ENCODE measurements at places on chromosomes 16 and 17. TPM values are rescaled to one million over a fixed set of nuclear protein-coding genes. Genes with fewer than 3 reads are reported as not detected.

DNA sequence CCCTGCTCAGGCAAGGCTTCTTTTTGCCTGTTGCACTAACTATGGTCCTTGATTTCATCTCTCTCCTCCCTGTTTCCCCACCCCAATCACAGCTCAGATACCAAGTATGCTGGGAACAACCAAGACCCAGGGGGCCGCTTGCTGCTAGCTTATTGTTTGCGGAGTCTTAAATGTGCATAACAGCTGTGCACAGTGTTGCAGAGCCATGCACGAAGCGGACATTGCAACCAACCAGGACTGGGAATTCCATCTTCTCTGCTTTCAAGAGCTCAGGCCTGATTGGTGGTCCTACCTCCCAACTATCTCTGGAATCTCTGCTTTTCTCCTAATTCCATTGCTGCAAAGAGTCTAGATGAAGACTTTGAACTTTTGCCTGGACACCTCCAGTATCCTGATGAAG, 281.3 kb upstream of the TNRC6C start:
- DNase-seq, result no peak

DNA sequence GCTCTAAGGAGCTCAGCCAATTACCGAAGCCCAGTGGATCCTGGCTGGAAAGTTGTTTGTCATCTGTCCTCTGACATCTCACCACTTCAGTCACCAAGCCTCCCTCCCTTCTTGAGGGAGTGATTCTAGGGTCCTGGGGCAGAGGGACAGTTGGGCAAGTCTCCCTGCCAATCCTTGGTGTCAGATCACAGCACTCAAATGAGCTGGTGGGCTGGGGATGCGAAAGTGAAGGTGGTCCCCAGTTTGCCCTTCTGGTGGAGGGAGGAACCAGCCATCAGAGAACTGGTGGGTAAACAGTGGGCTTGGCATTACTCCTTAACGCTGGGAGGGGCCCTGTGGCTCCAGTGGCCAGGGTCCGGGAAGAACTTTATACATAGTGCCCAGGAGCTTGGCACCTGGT, 4.4 kb upstream of the CALB2 start:
- DNase-seq, result no peak

DNA sequence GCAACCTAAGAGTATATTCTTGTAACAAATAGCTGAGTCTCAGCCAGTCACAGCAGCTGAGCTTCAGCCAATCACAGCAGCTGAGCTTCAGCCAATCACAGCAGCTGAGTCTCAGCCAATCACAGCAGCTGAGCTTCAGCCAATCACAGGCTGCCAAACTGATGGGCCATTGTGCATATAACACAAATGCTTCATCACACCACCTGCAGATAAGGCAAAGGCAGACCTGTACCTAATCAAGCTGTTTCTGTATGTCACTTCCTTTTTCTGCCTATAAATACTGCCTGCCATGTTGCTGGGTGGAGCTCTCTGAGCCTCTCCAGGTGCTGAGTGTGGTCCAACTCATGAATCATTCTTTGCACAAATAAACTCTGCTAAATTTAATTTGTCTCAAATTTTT, 19.9 kb downstream of the MYH13 start:
- no peak for DNase-seq

DNA sequence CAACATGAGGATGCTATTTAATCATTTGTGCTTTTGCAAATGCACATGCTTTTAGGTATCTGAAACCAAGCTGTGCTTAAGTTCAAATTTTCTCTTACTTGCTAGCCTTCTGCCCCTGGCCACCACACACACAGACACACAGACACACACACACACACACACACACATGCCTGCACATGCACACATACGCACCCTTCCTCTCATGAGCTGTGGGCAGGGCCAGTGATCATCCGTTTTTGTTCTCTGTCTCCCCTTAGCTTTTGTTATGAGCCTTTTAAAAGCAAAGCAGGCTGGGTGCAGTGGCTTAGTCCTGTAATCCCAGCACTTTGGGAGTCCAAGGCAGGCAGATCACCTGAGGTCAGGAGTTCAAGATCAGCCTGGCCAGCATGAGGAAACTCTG, 34.2 kb downstream of the CD300LF start:
- DNase-seq, result no peak

The CWC25 gene
- total RNA-seq, result 15.0 TPM

All from body of pancreas (tissue), 4 donors.